ENCODE measurements at places on chromosomes 16 and 17. TPM values are rescaled to one million over a fixed set of nuclear protein-coding genes. Genes with fewer than 3 reads are reported as not detected.

Gene SYNGR2
- 15.4 TPM for total RNA-seq

DNA sequence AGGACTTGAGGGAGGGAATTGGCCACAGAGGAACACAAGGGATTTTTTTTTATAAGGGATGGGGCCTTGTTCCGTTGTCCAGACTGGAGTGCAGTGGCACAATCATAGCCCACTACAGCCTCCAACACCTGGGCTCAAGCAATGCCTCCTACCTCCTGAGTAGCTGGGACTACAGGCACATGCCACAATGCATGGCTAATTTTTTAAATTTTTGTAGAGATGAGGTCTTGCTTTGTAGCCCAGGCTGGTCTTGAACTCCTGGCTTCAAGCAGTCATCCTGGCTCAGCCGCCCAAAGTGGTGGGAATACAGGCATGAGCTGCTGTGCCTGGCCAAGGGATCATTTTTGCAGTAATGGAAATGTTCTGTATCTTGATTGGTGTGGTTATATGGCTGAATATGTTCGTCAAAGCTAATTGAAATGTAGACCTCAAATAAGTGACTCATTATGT is 56.9 kb downstream of the VMP1 start:
- H3K4me3 ChIP-seq = no peak overlapping the region
- no peaks in the 10 kb centered on the region for H3K27me3 ChIP-seq
- peaks cover 53% of the 10 kb centered on the region for H3K4me1 ChIP-seq
- no peaks in the 10 kb centered on the region for H3K36me3 ChIP-seq

- peaks cover 51% of the 10 kb centered on the region for H3K4me1 ChIP-seq
- no peaks in the 10 kb centered on the region for H3K36me3 ChIP-seq
- no peaks in the 10 kb centered on the region for H3K27me3 ChIP-seq
- DNase-seq = no peak
Observed at GRCh38 chr16:70432356-70432722, 6.6 kb downstream of the ST3GAL2 start.

Gene SHISA6
- total RNA-seq = not detected

DNA sequence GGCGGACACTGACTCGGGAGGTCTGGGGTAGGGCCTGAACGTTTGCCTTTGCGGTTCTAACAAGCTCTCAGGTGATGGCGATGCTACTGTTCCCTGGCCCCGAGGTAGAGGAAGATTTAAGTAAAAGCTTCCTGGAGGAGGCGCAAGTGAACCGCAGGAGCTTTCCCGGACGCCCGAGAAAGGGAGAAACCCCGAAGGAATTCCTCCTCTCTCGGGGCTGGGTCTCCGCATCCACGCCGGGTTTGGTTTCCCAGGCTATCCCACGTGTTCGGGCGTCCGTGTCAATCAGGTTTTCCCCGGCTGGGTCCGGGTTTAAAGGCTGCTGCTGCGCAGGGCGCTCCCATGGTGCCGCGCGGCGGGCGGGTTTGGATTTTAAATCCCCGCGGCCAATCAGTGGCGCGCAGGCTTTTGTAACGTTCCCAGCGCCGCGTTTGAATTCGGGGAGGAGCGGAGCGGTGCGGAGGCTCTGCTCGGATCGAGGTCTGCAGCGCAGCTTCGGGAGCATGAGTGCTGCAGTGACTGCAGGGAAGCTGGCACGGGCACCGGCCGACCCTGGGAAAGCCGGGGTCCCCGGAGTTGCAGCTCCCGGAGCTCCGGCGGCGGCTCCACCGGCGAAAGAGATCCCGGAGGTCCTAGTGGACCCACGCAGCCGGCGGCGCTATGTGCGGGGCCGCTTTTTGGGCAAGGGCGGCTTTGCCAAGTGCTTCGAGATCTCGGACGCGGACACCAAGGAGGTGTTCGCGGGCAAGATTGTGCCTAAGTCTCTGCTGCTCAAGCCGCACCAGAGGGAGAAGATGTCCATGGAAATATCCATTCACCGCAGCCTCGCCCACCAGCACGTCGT is at the start of gene PLK1:
TSS of gene PLK1 (plus strand) at position 460 of the 844 bp plus-strand sequence. CDS start at position 504, 44 bp downstream.
- peak within 1 kb of the TSS; percentile 60 for H3K27ac ChIP-seq
- no peaks in the 10 kb centered on the region for H3K36me3 ChIP-seq
- H3K4me3 ChIP-seq = peak within 1 kb of the TSS; percentile 78
- peaks cover 25% of the 10 kb centered on the region for H3K4me1 ChIP-seq
- H3K27me3 ChIP-seq = no peaks in the 10 kb centered on the region

Gene RHOT1
- total RNA-seq = 31.9 TPM

Gene GRB7
- total RNA-seq = not detected

- peaks cover 7% of the 10 kb centered on the region for H3K27me3 ChIP-seq
- H3K36me3 ChIP-seq = no peaks in the 10 kb centered on the region
- no peak overlapping the region for H3K4me3 ChIP-seq
- no peaks in the 10 kb centered on the region for H3K4me1 ChIP-seq
Observed at GRCh38 chr17:5665164-5665563, 80.9 kb upstream of the NLRP1 start.

Gene MMP25
- total RNA-seq = not detected

Gene GDPD3
- 0.22 TPM for total RNA-seq

Measured in GM23248 (cell line).